Stimulated activated CD8-positive, alpha-beta memory T cell treated with anti-CD3 and anti-CD28 coated beads, Interleukin-7, amount 100 ng/mL, for 1 hour (primary cell): ENCODE measurements at places on chromosomes 13 and 19.

GRCh38 chr13:38921081-38921480, 69.5 kb downstream of the STOML3 start:
- no peak for DNase-seq

GRCh38 chr13:24287748-24288287, 21.6 kb upstream of the C1QTNF9 start:
- DNase-seq = no peak

DNA sequence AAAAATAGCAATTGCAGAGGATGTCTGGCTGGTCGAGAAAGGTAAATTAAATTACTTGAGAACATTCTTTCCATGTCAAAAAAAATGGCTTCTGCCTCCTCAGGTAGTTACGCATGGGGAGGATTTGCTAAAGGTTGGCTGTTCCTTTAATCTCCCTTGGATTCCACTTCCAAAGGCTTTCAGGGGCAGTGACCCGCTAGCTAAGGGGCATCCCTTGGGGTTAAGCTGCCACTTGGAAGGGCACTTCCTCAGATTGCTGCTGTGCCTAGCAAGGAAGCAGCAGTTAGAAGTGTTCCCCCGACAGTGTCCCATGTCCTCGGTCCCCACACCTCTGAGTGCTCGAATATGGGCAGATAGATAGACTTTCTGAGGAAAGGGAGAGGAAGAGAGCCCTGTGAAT, 108.5 kb downstream of the RGCC start:
- DNase-seq = no peak

GRCh38 chr19:2123682-2124387, 27.1 kb downstream of the IZUMO4 start:
- DNase-seq = no peak

DNA sequence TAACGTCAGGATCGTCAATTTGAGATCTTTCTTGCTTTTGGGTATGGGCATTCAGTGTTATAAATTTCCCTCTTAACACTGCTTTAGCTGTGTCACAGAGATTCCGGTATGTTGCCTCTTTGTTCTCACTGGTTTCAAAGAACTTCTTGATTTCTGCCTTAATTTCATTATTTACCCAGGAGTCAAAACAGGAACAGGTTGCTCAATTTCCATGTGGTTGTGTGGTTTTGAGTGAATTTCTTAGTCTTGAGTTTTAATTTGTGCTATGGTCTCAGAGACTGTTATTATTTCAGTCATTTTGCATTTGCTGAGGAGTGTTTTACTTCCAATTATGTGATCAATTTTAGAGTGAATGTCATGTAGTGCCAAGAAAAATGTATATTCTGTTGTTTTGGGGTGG, 153.1 kb downstream of the PCDH17 start:
- DNase-seq = no peak

GRCh38 chr19:4831304-4831978, at the start of gene TICAM1:
TSS of gene TICAM1 (minus strand) at chr19:4831712. CDS start at chr19:4818377, 13,335 bp downstream.
- peak; percentile 50 for DNase-seq

DNA sequence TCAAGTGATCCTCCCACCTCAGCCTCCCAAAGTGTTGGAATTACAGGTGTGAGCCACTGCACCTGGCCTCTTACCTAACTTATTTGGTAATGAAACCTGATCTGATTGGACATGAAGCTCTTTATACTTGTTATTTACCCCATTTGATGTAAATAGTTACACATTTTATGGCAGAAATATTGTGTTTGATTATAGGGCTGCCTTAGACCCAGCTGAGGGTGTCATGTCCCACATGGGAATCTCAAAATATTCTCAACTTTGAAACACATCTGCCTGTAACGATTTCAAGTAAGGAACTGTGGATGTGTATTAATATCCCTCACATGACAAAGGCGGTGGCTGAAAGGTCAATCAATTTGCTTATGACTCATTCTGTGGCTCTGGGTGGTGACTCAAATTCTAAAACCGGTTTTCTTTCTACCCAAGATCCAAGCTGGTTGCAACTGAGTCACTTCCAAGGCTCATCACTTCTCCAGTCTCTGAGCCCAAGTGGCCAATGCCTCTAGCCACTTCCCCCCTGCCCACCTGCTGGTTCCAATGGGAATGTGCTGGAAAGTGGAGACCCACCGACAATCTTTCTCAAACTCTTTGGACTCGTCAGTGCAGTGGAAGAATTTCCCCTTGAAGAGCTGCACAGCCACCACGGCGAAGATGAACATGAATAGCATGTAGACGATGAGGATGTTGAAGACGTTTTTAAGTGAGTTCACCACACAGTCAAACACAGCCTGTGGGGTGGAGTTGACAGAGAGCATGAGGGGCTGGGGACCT, 110.9 kb downstream of the IER2 start:
- no peak for DNase-seq

DNA sequence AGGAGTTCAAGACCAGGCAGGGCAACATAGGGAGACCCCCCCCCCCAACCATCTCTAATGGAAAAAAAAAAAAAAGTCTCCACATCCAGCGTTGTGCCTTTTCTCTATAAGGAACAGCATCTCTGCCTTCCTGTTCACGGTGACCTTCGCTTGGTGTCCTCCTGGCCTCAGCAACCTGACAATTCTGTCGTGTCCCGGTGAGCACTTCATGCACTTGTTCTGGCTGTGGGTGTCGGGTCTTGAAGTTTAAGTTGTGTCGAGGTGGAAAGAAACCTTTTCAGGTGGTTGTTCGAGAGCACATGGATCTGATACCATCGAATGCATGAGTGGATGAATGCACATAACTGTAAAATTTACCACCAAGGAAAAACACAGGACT, 594 bp downstream of the ZNF559 start:
- DNase-seq = no peak

- DNase-seq = no peak
Measured at GRCh38 chr19:13121551-13122274, 3.6 kb downstream of the NACC1 start.

DNA sequence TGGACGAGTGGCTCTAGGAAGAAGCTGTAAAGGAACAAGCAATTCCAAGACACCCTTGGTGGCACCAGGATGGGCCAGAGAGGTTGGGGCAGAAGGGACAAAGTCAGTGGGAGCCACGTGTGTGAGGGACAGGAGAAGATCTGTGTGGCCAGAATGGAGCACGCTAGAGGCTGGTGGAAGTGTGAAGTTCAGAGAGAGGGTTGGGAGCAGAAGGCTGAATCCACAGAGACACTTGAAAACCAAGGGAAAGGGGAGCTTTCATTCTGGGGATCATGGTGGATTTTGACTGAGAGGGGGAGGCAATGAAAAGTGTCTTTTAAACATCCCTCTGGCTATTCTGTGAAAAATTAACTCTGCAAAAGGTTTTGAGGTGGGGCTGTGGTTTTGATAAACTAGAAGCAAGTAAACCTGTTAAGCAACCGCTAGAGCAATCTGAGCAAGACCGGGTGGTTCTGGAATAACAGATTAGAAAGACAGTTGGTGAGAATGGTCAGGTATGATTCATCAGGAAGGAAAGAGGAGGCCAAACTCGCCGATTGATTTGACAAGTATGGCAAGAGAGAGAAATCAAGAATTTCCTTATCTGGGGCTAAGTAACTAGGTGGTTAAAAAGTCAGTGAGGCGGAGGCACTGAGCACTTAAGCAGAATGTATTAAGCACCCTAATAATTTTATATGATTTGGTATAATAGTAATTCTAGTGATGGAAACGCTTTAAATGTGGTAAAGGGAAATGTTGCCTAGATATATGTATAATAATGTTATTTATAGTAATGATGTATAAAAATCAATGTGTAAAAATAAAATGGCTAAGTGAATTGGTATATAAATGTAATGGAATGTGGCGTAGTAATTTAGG, 140.0 kb downstream of the MYO16 start:
- DNase-seq = no peak

DNA sequence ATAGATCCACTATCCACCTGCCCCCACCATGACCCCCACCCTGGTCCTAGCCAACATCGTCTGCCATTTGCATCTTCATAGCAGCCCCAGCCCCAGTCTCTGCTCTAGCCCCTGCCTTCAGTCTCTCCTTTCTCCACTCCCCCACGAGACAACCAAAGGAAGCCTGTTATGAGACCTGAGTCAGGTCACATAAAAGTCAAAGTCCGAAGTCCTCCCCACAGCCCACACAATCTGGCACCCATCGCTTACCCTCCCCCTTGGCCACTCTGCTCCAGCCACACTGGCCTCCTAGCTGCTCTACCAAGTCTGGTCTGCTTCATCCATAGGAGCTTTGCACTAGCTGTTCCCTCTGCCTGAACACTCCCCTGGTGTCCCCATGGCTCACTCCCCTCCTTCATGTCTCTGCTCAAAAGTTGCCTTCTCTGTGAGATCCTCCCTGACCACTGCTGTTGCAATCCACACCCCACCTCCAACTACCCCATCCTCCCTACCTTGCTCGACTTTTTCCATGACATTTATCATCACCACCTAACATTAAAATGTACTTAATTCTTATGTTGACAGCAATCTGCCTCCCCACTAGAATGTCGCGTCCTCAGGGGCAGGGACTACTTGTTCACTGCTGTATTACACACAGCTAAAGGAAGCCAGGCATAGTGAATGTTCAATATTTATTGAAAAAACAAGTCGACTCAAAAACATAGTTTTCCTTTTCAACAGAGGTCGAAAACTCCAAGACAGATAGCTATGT, 1.2 kb upstream of the PLEKHG2 start:
- DNase-seq = no peak

DNA sequence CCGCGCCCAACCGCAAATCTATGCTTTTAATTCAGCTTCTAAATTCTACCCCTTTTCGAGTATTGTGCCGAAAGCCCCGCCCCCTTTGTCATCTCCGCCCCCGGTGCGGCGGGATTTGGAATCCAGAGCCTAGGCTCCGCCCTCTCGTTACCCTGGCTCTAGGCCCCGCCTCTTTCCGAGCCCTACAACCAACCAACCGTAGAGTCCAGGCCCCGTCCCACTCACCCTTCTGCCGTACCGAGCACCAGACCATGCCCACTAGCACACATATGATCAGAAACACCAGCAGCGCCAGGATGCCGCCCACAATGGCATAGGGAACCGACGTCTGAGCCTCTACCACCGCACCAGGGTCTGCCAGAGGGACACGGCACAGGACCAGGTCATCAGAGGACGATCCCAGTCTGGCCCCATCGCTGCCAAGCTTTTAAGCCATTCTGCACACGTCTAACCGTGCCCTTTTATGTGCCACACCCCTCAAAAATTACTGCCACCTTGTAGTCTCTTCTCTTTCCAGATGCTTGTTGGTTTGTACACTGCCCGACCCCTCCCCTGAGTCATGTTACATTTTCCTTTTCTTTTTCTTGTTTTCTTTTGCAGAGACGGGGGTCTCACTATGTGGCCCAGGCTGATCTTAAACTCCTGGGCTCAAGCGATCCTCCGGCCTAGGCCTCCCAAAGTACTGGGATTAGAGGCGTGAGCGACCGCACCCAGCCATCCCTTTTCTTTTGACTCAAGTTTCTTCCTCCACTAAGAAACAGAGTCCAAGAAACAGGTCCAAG, 4.7 kb upstream of the ZNF428 start:
- DNase-seq = no peak

DNA sequence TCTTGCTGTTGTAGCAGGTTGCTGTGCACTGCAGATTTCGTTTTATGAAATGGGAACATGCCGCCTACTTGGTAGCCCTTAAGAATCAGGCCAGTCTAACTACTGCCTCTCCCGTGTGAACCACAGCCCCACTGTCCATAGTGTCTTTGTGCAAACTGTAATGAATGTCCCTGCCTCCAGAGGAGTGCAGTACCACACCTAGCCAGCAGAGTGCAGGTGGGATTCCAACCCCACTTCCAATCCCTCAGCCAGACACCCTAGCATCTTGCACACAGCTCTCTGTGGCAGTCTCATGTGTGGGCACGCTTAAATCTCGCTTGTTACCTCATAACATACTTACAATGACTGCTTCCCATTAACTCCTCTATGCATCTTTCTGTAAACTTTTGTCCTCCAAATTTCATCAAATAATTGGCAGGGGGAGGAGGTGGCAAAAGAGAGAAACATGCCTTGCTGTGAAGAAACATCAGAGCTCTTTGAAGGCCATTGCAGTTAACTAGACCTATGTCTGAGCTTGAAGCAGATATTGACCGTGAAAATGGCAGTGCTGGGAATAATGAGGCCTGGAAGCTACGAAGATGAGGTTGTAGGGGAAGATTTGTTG, 47.2 kb downstream of the ZAR1L start:
- peak; percentile 6 for DNase-seq

GRCh38 chr13:79455331-79455730, 25.6 kb upstream of the NDFIP2 start:
- DNase-seq = no peak

DNA sequence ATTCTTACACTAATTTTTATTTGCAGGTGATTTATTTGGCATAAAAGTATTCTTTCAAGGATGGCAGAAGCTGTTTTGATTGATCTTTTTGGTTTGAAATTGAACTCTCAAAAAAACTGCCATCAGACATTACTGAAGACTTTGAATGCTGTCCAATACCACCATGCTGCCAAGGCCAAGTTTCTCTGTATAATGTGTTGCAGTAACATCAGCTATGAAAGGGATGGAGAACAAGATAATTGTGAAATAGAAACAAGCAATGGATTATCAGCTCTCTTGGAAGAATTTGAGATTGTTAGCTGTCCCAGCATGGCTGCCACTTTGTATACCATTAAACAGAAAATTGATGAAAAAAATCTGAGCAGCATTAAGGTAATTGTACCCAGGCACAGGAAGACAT, 1.2 kb downstream of the LACC1 start:
- no peak for DNase-seq

DNA sequence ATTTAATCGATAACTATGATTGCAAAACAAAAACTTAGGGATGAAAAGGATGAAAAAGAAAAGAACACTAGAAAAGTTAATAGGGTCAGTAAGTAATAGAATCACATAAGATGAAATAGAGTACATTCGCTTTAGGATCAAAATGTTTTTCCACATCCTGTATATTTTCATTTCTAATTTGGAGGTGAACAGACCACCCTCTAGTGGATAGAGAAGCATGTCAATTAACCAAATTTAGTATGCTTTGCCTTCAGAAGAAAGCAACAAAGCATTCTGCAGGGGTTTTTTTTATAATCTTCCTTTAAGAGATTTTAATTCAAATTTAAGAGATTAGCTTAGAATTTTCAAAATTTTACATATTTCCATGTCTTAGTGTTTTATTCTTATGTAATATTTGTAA, 611.0 kb upstream of the SGCG start:
- no peak for DNase-seq

GRCh38 chr13:111946214-111946613, 120.7 kb upstream of the SOX1 start:
- no peak for DNase-seq

- DNase-seq = peak; percentile 23
Measured at GRCh38 chr19:40610396-40611064, 9.4 kb downstream of the LTBP4 start.

GRCh38 chr19:50977626-50978025, 6.1 kb downstream of the KLK7 start:
- DNase-seq = no peak
